CD4-positive, alpha-beta T cell treated with Interferon alpha-2 for 1 hour (primary cell): ENCODE measurements at places on chromosomes 13 and 19.

DNA sequence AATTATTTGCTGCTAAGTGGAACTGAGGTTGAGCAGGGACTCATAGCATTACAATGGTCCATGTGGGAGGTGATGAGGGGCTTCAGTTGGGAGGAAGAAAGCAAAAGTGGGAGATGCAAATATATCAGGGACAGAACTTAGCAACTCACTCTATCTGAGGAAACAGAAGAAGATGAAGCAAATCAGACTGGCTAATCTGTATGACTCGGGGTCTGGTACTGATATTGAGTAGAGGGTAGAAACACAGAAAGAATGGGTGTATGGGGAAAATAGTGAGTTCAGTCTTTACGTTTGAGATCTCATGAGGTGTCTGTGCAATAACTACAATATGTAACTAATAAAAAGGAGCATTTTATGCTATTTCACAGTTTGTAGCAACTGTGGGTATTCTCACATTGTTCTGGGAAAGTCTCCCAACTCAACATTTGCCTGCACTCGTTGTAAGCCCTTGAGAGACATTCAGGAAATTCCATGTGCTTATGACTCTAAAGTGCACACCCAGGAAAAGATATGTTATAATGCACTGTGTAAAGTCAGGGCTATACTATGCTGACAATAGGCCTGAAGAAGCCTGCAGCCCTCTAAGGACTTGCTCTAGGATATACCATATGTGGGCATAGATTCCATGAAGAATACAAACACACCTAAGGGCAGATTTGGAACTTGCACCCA, 183.5 kb downstream of the SPRY2 start:
- no peak for DNase-seq

DNA sequence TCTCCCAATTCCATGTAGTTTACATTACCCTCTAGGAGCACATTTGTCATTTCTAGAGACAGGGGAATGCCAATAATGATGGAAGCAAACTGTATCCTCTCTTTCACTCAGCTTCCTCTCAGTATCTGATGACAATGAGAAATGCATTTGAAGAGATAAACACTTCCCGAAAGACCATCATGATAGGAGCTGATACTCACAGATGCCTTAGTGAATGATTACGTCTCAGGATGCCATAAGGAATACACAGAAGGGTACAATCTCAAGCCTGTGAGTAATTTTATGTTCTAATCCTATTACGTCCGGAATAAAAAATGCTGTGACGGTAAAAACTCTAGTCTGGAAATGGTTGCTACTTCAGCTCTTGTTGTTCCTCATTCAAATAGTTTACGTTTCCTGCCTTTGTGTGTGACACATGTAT, 663.8 kb upstream of the MIR17HG start:
- no peak for DNase-seq

DNA sequence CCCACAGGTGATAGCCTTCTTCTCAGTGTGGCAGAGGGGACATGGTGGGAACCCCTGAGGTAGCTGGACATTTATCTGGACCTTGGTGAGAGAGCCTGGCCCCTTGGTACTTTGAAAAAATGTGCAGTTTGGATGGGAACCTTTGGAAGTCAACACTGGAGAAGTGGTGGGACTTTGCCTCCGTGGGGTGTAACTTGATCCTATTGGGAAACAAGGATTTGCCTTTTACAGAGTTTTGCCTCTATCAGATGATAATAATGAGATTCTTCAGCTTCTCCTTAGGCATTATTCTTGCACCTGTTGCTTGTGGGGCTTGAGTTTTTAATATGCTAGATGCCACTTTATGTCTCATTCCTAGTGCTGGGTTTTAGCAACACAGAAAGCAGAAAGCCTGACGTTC, 99.0 kb downstream of the ERCC5 start:
- DNase-seq = no peak

- peak; percentile 23 for DNase-seq
Observed at GRCh38 chr13:36736119-36736726, 62.4 kb downstream of the SERTM1 start.

DNA sequence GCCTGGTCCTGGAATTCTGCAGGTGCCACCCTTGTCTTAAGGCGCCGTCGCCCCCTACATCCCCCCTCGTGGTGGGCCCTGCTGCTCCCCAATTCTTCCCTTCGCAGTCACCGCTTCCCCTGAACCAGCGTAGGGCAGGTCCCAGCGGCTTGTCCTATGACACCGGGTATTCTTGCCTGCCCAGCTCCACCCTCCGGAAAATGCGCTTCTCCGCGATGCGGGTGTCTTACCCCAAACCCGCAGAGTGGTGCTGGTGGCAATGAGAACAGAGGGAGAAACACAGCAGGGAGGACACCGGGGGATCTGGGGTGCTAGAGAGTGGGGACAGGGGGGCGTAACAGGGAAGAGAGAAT, 9.0 kb downstream of the ZNF808 start:
- peak; percentile 51 for DNase-seq

DNA sequence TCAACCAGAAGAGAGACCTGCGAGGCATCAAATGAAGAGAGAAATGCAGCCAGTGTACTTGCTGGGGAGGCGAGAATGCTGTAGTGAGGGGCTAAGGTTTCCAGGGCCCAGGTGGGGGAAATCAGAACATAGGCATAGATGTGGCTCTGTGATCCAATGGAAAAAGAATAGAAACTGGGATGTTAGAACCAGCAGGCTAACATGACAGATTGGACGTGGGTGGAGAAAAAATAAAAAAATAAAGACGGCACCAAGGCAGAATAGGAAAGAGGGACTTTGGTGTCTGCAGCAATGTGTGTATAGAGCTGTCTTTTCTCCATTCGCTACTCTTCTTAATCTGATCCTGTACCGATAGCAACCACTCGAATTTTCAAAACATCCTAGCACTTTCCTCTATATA, 381.0 kb upstream of the NBEA start:
- DNase-seq = no peak

- DNase-seq = peak; percentile 36
Observed at GRCh38 chr19:3813473-3814392, 27.6 kb upstream of the MATK start.

GRCh38 chr19:15318241-15318691, 14.1 kb downstream of the BRD4 start:
- peak; percentile 40 for DNase-seq

GRCh38 chr19:55519451-55520311, 17.3 kb downstream of the SBK2 start:
- no peak for DNase-seq

- no peak for DNase-seq
Observed at GRCh38 chr19:34938886-34939285, 12.2 kb downstream of the ZNF30 start.

DNA sequence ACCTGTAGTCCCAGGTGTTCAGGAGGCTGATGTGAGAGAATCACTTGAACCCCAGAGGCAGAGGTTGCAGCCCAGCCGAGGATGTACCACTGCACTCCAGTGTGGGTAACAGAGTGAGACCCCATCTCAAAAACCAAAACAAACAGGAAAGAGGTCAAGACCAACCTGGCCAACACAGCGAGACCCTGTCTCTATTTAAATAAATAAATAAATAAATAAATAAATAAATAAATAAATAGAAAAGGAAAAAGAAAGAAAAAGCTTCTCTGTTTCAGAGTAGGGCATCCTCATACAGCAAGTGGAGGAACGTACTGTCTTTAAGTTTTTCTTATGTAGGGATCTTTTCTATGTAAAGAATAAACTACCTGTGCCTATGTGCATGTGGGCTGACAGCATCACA, 2.3 kb downstream of the ZNF700 start:
- no peak for DNase-seq

- DNase-seq = no peak
Observed at GRCh38 chr19:31110336-31110735, 238.9 kb downstream of the TSHZ3 start.

DNA sequence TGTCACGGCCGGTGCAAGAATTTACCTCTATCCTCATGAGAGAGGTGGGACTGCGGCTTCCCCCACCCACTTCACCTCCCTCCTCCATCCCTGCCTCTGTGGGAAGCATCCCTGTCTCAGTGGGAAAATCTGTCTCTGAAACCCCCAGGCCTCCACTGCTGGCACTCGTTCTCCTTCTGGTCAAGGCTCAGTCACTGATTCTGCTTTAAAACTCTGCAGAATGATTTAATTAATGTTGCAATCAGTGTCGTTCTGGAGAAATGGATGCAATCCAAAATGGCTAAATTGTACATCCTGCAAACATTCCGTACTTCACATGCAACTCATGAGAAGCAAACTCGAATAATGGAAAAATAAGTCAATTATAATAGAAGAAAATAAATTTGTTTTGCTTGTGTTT, 5.6 kb downstream of the RASL11A start:
- no peak for DNase-seq

DNA sequence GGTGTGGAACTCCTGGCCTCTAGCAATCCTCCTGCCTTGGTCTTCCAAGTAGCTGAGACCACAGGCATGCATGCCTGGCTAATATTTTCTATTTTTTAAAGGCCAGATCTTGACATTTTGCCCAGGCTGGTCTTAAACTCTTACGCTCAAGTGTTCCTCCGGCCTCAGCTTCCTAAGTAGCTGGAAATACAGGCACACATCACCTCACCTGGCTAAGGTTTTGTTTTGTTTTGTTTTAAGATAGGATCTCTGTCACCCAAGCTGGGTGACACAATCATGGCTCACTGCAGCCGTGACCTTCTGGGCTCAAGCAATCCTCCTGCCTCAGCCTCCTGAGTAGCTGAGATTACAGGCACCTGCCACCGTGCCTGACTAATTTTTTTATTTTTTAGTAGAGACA, 5.5 kb upstream of the RLN3 start:
- no peak for DNase-seq

GRCh38 chr19:33622809-33623511, 1.2 kb downstream of the CHST8 start:
- no peak for DNase-seq

DNA sequence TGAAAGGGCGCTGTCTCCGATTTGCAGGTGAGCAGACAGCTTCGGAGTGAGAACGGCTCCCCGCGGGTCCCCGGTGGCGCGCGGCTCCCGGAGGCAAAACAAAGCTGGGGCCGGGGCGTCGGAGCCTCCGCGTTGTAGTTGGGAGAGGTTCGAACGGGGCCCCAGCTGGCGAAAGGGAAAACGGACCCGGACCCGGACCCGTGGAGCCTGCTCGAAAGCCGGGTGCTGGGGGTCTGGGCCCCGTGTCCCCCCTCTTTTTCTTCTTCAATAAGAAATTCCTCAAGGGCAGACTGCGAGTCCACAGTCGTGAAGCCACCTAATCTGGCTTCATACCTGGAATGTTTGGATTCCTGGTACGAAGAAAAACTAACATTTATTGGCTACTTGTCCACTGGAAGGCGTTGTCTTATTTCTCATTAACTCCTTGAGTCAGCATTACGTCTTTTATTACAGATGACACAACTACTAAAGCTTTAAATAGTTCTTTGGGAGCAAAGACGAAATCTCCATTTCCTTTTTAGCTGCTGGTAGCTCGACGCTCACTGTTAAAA, 632 bp upstream of the MTIF3 start:
- no peak for DNase-seq

DNA sequence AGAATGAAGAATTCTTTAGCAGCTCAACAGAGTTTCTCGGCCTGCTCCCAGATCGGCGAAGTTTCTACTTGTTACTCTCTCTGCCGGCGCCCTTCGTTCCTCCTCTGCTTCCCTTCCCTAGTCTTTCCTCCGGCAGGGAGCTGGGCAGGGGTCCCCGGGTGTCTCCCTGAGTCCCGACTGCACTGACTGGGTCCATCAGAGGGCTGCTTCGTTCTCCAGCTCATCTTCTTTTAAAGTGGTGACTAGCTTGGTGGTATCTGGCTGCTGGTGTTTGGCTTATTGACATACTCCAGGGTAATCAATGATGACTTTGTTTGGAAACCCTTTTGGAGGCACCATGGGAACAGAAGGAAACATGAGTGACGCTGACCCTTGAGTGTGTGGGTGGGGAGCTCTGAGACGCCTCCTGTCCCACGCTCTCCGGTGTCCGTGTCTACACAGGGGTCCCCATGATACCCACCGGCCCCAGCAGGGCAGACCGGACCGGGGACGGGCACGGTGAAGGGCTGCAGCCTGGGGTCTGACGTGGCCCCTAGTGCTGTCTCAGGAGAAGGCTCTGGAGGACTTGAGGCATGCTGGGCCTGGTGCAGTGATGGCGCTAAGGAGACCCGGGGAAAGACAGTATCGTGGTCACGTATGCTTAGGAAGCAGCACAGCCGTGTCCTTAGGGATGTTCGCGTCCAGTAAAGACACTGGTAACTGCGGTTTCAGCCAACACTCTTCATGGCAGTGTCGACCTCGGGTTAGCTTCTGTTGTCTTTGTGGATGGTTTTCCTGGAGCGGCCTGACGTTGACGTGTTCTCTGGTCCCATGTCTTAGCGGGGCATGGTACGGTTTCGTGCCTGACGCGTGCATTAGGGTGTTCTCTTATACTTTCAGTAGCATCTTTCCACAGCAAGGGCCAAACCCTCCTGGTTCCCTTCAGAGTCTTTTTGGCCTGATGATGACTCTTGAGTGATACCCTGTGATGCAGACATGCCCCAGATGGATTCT, 23.8 kb downstream of the NAXD start:
- DNase-seq = no peak

DNA sequence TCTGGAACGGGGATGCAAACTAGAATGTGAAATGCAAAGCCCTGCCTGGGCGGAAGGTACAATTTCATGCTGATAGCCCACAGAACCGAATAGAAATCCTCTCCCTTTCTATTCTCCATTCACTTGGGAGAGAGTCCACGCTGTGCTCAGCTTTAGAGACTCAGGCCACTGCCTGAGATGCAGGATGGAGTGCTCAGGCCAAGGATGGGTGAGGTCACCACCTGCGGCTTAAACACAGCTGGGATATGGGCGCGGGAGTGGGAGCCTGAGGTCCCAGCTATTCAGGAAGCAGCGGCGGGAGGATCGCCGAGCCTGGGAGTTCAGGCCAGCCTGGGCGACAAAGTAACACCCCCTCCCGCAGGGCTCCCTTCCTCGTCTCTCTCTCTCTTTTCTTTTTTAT, 446 bp upstream of the ZNF83 start:
- no peak for DNase-seq

GRCh38 chr19:52140032-52140710, 433 bp upstream of the ZNF616 start:
- no peak for DNase-seq

GRCh38 chr19:29014857-29015436, 198.0 kb downstream of the UQCRFS1 start:
- no peak for DNase-seq

GRCh38 chr13:93862259-93862658, 617.2 kb downstream of the DCT start:
- DNase-seq = no peak

GRCh38 chr13:38228322-38228721, 121.3 kb upstream of the UFM1 start:
- DNase-seq = no peak

GRCh38 chr19:46426035-46426505, 2.7 kb downstream of the PNMA8C start:
- no peak for DNase-seq

DNA sequence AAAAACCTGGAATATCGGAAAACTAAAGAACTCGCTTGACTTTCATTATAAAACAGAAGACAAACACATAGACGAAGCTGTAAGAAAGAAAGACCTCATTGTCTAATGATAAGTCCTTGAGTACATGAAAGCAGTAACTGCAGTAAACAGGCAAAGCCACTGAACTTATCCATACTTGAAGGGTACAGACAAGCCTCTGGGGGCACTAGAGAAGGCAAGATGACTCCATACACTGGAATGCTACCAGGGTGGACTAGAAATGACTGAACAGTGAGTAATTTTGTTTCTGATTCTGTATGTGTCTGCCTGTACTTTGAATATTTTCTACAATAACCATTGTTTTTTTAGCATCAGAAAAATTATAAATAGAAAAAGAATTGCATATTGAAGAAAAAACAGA, 507.9 kb downstream of the UQCRFS1 start:
- DNase-seq = no peak
